ENCODE measurements at places on chromosomes 2 and 18.

DNA sequence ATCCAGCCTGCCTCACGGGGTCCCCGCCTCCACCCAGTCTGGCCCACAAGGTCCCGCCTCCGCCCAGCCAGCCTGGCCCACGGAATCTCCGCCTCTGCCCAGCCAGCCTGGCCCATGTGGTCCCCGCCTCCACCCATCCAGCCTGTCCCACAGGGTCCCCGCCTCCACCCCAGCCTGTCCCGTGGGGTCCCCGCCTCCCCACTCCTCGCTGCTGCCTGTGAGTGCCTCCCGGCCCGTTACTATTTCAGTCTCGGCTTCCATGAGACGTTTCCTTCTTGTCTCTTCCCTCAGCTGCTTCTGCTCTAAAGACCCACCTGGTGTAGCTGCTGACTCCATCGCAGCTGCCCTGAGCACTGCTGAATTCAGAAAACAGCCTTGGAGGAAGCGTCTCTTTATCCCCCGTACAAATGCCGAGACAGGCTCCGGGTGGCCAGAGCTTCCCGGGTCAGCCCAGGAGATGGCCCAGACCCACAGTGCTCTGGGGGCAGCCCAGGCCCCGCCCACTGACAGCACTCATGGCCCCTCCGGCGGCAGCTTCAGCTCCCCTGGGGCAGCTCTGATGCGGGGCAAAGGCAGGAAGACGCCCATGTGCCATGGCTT is 69.8 kb downstream of the NFATC1 start:
- DNase-seq = no peak

GRCh38 chr2:232174662-232175061 is 203.9 kb upstream of the ALPP start:
- DNase-seq = no peak

DNA sequence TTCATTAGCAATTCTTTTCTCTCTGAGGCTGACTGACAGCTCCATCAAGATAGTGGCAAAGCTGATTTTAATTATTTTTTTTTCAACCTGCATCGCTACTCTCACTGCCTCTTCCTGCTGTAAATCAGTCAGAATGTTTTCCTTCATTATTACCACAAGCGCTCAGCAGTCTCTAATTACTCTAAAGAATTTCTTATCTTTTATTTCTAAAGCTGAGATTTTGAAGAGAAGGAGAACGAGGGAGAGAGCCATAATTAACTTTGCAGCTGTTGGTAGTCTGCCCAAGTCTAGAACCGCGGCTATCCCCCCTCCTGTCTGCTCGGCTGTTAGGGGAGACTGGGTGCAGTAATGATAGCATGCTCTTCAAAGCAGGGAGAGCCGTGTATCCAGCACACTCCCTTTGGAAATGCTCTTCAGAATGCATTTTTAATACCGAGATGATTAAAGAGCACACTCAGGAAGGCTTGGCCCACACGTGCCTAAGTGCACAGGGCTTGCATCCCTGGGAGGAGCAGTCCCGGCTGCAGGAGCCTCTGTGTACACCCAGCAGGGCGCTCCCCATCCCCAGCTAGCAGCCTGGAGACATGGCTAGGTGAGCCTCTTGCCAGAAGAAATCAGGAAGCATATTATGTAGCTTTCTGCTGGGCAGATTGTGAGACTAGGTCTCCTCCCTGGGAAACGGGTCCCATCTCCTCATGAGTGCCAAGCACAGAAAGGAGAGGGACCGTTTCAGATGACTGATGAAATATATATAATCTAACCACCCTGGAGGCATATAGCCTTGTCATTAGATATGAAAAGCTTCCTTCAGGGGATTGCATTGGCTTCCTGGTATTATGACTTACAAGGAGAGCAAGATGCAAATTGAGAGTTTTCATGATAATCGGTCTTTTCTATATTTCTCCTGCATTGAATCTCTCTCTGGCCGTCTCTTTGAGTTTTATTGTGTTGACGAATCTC is 555.2 kb downstream of the CMPK2 start:
- no peak for DNase-seq

DNA sequence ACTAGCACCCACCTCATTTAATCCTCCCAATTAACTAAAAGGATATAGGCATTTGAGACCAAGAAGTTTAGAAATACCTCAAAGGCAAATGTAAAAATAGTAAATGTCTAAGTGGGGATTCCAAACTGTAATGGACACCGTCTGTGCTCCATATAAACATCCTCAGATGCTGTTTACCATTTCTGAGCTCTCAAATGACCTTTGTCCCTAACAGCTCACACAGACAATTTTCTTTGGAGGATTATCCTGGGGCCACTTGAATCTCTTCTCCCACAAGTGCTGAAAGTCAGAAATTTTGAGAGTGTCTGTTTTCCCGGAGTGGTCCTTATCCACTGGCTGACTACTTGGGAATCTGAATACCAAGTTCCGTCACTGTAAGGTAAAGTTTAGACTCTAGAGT is 1418.9 kb downstream of the LRP1B start:
- no peak for DNase-seq

GRCh38 chr18:56907771-56908170 is 239.1 kb upstream of the BOD1L2 start:
- DNase-seq = no peak

DNA sequence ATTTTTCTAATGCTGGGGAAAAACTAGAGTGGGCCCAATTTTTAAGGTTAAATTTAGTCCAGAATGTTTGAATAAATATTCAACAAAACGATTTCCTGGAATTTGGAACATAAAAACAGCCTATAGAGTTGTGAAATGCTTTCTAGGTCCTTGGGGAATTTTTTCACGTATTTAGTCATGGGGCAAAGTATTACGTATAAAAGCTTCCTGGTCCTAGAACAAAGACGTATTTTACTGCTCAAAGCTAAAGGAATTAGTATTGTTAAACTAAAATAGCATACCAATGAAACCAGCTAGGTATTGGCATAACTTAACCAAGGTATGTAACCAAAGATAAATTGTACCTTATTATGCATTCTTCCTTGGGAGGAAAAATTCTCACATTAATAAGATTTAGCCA is 1.6 kb downstream of the SESTD1 start:
- DNase-seq = no peak

DNA sequence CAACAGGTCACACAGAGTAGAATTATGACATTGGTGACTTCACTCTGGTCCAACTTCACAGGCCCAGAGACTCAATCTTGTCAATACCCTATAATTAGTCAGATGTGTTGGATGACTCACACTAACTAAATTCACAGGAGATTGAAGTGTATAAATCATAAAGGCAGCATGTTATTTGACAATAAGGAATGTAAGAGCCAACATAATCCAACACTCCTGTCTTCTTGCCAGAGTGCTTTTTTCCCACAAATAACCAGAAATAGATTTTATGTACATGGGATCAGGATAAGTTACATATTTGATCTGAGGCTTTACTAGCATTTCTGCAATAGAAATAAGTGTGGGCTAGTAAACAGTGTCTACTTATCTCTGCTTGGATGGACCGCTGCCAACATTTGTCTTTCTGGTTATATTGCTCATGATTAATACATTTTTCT is 42.2 kb upstream of the ZSWIM2 start:
- no peak for DNase-seq

- no peak for DNase-seq
Observed at GRCh38 chr2:60554074-60554645, 706 bp upstream of the BCL11A start.

DNA sequence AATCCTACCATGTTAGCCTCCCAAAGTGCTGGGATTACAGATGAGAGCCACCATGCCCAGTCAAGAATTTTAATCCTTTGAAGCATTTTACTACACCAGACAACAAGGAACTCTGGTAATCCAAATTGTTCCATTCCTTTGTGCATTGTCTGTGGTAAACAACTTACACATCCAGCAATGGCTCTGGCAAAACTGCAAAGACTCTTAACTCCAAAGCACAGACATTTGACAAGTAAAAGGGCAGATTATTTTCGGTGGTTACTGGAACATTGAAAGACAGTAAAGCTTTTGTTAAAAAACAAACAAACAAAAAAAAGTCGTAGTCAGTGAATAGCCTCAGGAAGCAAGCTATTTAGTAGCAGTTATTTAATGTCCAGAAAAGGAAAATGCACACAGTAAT is 33.2 kb upstream of the RMND5A start:
- DNase-seq = no peak

DNA sequence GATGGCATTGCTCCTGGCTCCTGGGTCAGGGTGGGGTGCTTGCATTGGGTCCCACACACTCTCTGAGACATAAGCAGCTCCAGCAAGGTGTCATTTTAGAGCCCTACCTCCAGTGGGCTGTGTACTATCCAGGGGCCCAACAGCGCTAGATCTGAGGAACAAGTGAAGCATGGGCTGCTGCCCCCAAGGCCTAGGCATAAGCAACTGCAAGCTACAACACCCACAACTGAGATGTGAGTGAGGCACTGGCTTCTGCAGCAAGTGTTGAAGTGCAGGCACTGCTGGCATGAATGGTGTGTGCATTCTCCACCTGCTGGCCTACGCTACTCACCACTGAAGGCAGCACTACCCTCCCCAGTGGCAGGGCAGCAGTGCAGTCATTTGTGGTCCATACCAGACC is 81.0 kb upstream of the STK39 start:
- DNase-seq = no peak

- DNase-seq = no peak
Observed at GRCh38 chr18:10477121-10477862, 22.9 kb downstream of the APCDD1 start.

DNA sequence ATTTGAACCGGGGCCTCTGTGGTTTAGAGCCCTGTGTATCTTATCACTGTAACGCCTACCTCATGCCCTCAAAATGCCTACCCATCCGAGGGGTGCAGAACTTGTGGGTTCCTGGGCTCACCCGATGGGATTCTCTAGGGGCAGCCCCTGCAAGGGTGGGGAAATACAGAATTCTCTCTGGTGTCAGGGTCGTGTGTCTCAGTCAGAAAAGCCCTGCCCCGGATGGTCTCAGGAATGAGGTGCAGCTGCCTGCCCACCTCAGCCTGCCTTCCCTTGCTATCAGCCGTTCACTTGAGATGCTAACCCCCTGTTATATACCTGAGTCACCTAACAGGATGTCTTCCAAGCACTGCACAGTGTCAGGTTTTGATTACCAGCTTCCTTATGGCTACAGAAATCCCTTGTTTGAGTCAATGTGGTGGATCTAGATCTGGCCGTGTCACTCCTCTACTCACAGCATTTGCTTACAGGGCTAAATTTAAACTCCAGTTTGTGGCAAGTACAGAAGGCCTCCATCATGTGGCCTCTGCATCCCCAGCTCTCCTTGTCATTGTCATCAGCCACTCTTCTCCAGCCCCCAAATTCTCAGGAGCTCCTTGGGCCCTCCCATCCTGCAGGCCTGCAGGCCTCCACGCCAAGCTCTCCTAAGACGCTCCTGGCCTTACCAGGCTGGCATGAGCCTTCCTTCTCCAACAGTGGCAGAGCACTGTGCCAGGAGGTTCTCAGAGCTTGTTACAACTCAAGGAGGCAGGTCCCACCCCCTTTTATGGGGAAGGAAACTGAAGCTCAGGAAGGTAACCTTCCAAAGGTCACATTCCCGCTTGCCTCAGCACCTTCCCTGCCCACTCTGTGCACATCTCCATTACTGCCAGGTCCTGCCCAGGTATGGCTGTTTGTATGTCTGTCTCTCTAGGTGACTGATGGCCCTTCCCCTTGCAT is 14.3 kb upstream of the MAP3K2 start:
- DNase-seq = no peak

DNA sequence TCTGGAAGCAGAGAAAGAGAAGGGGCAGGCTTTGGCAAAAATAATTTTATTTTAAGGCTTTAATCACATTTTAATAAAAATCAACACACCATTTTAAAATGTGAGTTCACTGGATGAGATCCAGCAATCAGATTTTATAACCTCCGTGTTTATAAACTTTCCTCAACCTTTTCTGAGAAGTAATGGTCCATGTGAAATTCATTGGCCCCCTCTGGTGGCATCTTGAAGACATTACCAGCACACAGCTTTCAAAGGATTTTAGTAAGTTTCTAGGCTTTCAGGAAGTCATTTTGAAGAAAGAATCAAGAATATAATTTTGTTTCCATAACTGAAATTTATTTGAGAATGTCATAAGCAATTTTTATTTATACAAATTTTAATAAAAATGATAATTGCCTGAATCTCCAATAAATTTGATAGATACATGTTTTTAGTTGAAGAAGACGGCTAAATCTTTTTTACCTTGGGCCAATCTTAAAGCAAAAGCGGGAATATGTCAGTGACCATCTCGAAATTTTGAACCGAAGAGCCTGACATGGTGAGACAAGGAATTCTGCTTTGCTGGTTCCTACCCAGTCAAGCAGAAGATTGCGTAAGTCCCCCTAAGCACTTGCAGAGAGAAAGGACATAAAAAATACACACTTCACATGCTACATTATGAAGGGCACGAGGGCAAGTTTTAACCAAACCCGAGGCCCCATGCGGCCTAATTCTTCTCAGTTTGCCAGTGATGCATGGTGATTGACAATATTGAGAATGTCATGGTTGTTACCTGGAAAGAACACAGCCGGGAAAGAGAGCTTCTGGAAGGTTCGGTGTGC is 128.4 kb upstream of the CBLN2 start:
- no peak for DNase-seq

GRCh38 chr2:47346107-47346506 is 56.8 kb upstream of the MSH2 start:
- DNase-seq = no peak

DNA sequence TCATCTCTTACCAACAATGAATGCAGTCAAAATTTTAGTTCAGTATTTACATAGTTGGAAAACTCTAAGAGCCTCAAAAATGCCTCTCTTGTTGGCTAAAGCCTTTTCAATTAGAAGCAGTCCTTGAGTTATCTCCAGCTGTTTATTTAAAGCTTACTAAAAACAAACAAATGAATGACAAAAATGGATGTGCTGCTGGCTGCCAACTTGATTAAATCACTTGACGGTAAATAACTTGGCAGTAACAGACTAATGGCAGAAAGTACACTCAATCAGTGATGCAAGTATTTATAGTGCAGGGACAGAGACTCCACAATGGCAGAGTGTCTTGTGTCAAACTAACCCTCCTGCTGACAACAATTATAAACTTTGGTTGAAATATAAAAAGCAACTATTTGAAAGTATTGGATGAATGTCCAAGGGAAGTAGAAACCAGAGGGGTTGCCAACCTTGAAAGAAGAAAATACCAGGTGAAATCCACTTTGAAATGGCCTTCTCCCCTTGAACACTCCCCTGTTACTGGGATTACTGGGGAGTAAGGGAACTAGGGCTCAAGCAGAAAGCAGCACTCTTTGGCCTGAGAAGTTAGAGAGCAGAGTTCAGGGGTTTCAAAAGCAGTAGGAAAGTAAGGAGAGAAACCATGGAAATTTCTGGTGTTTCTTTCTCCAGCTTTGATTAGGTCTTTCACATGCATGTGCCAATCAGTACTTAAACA is 245.2 kb upstream of the SPHKAP start:
- DNase-seq = no peak

All from T-helper 1 cell (primary cell).